Cerebellar nuclear complex (tissue), 1 donor: ENCODE measurements at places on chromosomes 7 and 10.

DNA sequence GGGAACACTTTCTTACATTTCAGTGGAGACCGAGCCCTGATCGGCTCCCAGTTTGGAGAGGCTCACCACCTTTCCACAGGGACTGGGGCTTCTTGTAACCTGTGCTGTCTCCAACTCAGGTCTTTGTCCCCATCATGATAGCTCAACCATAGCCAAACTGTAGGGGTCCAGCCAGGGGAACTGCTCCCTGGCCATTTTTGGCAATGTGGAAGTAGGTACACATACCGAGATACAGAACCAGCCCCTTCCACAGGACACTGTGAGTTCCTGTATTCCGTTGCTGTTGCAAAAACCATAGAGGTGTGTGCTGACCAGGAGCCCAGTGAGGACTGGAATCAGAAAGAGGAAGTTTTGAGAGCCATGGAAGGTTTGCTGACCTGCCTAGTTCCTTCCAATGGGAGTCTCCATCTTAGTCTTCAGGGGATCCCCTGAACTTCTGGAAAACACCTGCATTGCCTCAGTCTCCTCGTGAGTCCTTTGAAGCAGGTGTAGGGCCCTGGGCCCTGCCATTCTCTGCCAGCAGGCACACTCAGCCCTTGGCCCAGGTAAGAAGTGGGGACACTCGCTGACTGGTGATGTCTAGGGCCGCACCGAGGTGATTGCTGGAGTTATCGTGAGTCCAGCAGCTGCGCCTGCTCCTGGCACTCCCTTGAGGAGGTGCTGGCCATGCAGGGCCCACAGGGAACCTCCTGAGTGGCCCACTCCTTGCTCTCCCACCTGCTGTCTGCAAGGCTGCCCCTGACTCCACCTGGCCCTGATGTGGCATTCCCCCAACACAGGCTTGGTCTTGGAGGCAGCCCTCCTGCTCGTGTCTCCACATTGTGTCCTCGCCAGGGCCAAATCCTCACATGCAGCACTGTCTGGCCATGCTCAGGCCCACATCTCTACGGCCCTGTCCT lies 11.2 kb downstream of the WDFY4 start:
- DNase-seq = no peak

- no peak for DNase-seq
Observed at GRCh38 chr10:33237736-33238624, 96.5 kb downstream of the NRP1 start.

DNA sequence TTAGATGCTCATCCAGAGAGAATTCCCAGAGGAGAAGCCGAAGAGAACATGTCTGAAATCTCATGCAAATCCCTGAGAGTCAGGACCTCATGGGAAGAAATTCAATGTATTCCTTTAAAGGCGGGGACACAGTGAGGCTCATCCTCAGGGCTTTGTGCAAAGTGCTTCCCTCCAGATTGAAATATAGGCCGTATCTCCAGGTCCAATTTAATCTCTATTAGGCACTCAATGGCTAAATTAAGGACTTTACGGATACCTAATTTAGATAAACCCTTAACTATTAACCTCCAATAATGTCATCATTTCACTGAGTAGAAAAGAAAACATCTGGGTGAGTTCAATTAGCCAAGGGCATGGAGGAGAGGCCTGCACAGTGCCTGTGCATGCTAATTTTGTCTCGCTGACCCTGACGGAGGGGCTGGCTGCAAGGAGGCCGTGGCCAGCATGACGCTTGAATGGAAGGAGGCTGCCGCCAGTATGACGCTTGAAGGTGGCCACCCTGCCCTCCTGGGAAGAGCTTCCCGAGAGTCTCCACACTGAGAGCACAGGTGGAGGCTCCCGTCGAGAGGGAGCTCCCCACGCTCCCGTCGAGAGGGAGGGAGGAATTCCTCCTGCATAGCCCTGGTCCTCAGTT lies 287.6 kb downstream of the ADARB2 start:
- DNase-seq = no peak

- DNase-seq = no peak
Observed at GRCh38 chr7:99893280-99893679, 16.4 kb upstream of the OR2AE1 start.

DNA sequence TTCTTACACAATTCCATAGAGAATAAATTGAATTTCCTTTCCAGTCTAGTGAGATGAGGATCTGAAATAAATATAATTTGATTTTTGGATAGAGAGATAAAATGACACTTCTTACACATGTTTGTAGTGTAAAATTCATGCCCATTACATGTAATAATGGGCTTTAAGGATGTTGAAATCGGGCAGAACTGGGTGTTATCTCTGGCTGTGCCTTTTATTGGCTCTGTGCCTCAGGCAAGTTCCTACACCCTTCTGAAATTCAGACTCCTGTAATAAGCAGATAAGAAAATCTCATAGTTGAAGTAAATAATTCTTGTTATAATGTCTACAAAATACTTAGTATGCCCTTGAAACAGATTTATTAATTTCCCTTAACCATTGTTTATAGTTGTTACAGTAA lies 125.6 kb downstream of the SEMA3A start:
- no peak for DNase-seq

DNA sequence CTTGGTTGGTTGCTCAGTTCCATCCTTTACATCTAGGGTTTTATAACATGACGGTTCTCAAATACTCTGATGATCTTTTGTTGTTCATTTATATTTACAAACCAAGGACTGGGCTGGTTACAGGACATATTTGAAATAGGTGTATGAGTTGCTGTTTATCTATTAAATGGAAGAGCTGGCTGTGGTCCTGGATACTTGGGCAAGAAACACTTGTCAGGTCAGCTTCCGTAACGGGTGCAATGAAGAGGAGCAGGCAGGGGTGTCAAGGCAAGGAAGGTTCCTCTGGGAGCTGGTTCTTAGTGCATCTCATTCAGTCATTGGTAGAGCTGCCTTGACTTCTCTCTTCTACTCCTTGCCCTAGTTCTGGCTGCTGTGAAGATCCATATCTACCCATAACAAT lies 4.8 kb upstream of the TMEM26 start:
- DNase-seq = no peak

GRCh38 chr7:48471196-48471595 lies 299.9 kb downstream of the ABCA13 start:
- DNase-seq = no peak

DNA sequence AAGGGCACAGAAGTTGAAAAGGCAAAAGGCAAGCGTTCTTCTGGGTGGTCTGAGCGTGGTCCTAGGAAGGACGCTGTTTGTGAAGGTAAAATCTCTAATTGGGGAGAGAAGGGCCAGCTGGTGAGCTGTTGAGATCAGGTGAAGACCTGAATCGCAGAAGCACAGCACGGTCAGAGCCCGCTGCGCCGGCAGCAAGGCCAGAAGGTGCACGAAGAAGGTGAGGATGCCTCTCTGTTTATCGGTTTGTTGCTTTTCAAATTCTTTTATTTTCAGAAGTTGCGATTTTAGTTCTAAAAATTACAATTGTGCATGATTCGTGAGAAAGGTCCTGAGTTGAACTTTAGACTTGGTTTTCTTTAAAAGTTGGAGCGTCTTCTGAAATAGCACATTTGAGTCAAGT lies 247.8 kb upstream of the FOXK1 start:
- DNase-seq = no peak

GRCh38 chr7:146960773-146961391 lies 844.3 kb downstream of the CNTNAP2 start:
- DNase-seq = no peak

DNA sequence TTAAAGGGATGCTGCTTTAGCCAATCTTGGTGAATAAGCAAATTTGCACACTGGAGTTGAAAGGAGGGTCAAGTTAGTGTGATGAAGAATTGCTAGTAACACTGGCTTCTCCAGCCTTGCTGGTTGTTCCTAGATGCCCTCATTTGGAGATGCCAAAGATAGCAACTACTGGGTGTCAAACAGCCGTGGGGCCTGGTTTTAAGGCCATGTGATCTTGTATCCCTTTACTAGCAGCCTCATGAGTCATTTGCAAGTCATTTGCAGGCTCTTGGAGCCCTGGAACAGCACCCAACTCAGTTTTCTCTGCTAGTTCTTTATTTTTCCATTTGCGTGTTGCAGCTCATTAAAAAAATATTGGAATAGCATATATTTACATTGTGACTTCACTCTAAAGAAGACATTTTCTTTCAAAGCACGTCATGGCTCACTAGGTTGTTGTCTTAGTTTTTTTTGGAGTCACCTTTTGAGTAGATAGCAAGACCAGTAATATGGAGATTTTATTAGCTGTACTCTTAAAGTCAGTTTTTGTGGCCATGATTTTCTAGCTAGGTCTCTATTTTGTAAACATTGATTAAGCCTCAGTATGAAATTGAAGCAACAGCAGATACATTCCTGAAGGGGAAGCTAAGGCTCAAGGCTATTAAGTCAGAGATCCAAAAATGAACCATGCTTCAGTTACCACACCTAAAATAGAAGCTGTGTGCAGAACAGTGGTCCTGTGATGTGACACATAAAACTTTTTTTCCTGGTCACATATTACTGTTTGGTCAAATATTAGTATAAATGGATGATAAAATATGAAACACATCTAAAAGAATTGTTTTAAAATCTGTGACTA lies 1.3 kb downstream of the LSMEM1 start:
- DNase-seq = no peak

GRCh38 chr10:12418725-12419261 lies 69.4 kb downstream of the CAMK1D start:
- no peak for DNase-seq

DNA sequence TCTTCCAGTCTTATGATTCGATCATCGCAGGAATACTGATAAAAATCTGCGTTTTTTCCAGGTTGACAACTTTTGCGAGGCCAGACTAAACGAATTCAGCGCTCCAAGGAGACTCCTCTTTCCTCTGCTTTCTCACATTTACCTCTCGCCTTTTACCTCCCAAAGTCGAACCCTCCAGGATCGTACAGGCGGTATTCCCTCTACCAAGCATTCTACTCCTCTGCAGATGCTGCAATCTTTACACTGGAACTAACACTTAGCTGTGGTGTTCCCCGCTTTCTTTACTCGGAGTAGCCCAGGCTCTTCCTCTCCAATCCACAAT lies 449 bp downstream of the NUDT5 start:
- DNase-seq = no peak

DNA sequence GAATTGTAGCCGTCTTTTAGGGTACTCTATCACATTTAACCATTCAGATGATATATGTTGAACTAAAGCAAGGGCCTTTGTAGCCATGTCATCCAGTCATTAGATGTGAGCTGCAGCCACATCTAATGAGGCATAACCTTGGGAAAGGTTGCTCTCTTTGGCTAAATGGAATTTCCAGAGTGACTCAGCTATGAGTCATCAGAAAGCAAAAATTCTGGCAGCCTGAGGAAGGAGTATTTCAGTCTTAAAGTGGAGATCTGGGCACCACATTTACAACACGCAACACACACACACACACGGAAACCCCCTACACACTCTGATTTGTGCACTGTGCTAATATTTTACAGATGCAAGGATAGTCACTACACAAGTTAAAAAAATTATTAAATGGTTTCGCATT lies 176.9 kb upstream of the ZWINT start:
- no peak for DNase-seq

DNA sequence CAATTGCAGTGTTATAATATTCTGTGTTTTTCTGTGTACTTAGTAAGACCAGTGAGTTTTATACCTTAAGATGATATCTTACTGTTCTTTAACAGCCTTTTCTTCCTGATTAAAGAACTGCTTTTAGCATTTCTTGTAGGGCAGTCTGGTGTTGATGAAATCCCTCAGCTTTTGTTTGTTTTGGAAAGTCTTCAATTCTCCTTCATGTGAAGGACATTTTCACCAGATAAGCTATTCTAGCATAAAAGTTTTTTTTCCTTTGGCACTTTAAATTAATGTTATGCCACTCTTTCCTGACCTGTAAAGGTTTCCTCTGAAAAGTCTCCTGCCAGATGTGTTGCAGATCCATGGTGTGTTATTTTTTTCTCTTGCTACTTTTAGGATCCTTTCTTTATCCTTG lies 1059.8 kb downstream of the LRMDA start:
- no peak for DNase-seq

DNA sequence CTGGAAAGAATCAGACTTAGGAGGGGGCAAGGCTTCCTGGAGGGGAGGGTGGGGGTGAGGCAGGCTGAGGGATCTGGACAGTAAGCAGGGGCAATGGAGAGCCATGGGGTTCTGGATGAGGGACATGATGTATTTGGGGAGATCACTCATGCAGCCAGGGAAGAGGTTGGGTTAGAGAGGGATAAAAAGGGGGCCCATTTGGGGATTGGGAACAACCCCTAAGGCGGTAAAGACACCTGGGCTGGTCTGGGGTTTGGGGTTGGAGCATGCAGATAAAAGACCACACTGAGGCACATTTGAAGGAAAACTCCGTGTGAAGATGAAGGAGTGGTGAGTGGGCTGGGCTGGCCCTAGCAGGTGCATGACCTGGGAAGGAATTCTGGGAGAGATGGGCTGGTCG lies 30.8 kb downstream of the HIF1AN start:
- no peak for DNase-seq

GRCh38 chr7:105224884-105225651 lies 163.7 kb downstream of the SRPK2 start:
- no peak for DNase-seq

GRCh38 chr10:44245601-44245938 lies 139.3 kb downstream of the CXCL12 start:
- DNase-seq = no peak

DNA sequence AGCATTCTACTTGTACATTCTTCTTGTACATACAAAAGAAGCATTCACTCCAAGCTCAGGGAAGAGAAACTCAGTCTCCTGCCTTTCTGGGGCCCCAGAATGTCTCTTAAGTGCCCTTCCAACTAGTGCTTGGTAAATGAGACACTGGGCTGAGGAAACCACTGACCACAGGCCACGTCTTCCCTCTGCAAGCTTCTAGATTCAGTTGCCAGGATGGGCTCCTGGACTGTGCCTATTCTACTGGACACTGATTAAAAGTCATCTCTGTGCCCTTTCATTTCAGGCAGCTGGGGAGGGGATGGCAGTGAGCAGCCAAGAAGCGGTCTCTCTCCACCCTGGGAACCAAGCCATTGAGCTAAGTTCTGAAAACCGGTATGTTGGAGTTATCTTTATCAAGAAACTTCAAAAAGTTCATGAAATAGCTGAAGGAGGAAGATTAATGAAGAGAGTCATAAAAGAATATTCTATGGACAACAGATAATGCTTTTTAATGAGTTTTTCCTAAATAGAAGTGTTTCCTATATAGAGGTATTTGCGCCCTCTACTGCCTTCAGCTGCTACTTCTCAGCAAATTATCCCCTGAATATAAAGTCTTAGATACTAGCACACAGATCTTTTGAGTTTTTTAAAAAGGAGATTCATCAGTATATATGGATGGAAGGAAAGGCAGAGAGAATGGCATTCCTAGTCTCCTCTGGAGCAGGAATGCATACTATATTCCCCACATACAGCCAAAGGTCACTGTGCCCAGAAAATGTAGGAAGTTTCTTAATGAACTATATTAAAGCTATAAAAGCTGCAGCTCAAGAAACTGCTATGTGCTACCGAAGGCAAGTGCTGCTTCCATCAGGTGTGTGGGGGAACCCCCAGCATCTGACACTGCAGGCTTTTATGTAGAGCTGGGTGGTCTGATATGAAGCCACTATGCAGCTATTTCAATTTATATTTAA lies 8.4 kb upstream of the IFIT1B start:
- DNase-seq = no peak

- no peak for DNase-seq
Observed at GRCh38 chr10:4776234-4776638, 49.8 kb upstream of the AKR1E2 start.
